ENCODE measurements at places on chromosomes 16 and 17.

GRCh38 chr17:49910094-49910857 lies 58.7 kb upstream of the DLX4 start:
- DNase-seq, result no peak

DNA sequence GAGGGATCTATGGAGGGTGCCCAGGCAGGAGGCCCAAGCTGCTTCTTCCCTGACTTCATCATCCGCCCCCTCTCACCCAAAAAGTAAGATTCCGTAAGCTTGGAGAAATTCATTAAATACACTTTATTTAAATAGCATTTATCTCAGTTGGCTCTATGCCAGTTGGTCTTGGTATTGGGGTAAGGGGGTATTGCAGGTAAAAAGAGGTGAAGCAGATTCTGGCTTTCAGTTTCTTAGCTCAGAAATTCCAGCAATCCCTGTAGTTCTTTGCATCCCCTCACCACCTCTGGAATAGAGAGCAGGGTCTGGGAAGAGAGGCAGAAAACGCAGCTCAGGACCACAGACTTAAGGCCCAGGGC lies 750 bp upstream of the ALDOC start:
- no peak for DNase-seq

- DNase-seq, result no peak
Observed at GRCh38 chr16:73058616-73059409, 10.9 kb upstream of the ZFHX3 start.

DNA sequence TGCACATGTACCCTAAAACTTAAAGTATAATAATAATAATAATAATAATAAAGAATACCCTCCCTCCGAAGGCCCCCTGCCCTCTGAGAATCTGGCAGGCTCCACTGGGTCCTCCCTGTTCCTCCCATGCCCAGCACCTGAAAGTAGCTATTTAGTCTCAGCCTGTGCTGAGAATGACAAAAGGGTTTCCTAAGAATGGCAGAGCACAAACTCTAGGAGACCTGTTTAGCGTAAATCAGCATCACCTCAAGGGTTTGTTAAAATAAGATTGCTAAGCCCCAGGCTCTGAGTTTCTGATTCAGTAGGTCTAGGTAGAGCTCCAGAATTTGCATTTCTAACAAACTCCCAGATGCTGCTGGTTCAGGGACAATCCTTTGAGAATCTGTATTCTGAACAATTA lies 606.8 kb upstream of the CDH11 start:
- no peak for DNase-seq

DNA sequence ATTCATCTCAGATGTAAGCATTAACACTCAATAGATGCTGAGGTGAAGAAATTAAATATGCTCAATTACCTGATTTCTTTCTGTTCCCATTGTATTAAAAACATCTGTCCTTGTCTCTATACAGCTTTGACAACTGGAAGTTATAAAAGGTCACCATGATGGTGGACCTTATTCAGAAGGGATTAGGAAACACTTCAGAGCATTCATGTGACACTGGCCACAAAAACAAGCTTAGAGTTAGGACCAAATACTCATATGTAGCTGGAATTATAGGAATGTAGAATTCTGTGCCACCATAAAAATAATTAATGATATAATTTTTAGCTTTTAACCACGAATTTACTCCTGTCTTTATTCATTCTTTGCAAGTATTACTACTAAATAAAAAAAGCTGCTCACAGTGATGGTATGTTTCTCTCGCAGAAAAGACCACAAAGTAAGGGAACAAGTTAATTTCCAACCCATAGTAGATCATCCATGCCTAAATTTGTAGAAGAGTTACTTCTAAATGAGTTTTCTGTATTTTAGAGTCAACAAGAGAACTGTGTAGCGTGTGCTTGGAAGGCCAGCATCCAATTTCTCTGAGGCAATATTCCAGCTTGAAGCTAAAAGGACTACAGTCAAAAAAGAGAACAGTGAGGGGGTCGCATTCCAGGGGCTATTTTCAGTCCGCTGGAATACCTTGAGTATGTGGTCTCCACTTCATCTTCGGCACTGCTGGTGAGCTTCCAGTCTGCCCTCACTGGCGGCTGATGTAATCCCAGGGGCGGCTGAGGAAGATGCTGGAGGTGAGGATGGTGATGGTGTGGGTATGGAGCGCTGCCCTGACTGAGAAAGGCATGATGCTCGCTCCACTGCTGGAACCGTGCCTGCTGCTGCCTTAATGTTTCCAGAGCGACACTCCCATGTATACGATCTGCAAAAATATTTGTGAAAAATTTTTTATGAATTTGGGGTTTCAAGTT lies 63.7 kb downstream of the CACNG1 start:
- no peak for DNase-seq

- DNase-seq, result peak; percentile 40
Observed at GRCh38 chr17:50785946-50786570, 18.7 kb upstream of the ANKRD40CL start.

GRCh38 chr16:19001788-19002187 lies 18.1 kb downstream of the TMC7 start:
- DNase-seq, result peak; percentile 22

- no peak for DNase-seq
Observed at GRCh38 chr16:11915114-11915643, 577 bp downstream of the GSPT1 start.

- DNase-seq, result no peak
Observed at GRCh38 chr17:80261159-80261894, 675 bp downstream of the RNF213 start.

GRCh38 chr16:29231244-29231643 lies 175.3 kb downstream of the NPIPB11 start:
- no peak for DNase-seq

Data from AG09319 (cell line).